Right ventricle myocardium inferior (tissue), 1 donor: ENCODE measurements at places on chromosomes 11 and 22. TPM values are rescaled to one million over a fixed set of nuclear protein-coding genes. Genes with fewer than 3 reads are reported as not detected.

DNA sequence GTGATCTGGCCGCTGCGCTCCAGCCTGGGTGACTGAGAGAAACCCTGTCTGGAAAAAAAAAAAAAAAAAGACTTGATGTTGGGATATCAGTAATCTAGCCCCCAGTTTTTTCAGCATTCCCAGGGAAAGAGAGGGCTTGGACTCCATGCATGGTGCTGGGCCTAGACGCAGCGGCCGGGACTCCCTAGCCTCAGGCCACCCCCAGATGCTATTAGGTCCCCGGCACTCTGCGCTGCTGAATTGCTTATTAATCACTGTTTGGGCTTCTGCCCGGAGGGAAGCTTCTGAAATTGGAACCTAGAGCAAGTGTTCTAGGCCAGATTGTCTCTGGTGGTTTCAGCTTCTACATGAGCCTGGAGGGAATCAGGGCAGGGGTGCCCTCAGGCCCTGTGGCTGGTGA lies 39.0 kb downstream of the SLCO2B1 start:
- DNase-seq, result no peak

DNA sequence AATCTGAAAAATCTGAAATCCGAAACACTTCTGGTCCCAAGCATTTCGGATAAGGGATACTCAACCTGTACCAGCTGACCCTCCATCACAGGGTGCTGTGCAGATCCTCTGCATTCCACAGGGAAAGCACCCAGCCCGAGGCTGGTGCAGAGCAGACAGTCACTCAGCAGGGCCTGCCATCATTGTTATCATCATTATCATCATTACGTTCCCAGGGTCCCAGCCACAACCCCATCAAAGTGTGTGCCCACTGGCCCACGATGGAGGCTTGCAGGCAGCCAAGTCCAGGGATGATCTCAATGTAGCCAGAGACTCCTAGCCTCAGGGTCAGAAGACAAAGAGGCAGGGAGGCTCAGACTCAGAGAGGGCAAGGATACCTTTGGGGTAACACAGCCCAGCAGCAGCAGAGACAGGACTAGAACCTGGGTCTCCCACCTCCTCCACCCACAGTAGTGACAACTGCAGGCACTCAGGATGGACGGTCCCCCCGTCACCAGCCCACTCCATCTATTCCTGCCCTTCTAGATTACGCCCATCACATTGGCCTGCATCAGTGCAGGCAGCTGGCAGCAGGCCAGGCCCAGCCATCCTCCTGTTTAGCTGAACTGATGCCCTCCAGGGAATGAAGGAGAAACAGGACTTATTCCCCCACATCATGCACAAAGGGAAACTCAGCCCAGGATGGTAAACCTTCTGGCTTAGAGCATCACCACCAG lies 10.3 kb downstream of the GAL3ST1 start:
- no peak for DNase-seq

GRCh38 chr22:27250418-27250817 lies 551.1 kb downstream of the MN1 start:
- DNase-seq, result no peak

DNA sequence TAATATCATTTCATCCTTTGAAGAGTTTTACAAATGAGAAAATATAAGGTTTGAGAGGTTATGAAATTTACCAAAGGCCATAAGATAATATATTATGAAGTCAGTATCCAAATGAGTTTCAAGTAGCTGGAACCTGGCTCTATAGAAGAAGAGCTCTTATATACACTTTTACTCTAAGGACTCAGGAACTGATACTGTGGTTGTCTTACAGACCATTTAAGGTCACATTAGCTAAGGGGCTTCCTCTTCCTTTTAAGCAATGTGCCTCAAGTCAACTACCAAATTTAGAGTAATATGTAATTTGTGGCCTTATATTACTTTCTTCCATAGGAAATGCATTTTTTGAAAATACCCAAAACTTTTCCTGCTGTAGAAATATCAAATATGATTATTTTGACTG lies 369.3 kb downstream of the DLG2 start:
- no peak for DNase-seq

PELI3 gene
- 8.4 TPM for total RNA-seq

NRXN2 gene
- 1.9 TPM for total RNA-seq

SYT13 gene
- 7.0 TPM for total RNA-seq

DNA sequence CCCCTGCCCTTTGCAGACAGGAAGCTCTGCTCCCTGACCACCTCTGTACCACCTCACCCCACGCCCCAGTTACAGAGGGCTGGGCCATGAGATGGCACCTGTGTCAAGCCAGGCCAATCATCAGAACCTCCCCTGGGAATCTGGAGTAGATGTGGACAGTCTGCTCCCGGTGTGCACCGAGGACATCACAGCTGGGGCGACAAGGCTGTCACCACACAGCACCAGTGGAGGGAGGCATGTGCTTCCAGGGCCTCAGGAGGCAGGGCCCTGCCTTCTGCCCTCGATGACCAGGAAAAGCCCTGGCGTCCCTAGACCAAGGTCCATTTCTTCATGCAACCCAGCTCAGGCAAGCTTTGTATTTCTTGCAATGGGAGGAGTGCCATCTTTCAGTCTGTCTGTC lies 309.5 kb downstream of the CTTN start:
- peak; percentile 44 for DNase-seq

GRCh38 chr11:36164506-36165250 lies 124.5 kb downstream of the COMMD9 start:
- peak; percentile 59 for DNase-seq

GRCh38 chr11:10021563-10021962 lies 272.5 kb downstream of the SBF2 start:
- DNase-seq, result no peak

DNA sequence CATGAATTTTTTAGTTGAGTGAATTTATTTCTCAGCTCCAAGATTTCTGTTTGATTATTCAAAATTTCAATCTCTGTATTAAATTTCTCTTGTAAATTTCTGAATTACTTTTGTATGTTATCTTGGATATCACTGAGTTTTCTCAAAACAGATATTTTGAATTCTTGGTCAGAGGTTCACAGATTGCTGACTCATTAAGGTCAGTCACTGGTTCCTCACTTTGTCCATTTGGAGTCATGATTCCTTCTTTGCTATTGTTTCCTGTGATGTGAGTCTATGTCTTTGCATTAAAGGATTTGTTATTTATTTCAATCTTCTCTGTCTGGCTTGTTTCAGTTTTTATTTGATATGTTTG lies 10.2 kb upstream of the IL17RA start:
- no peak for DNase-seq

GRCh38 chr11:18080451-18080850 lies 25.4 kb downstream of the SAAL1 start:
- no peak for DNase-seq

DNA sequence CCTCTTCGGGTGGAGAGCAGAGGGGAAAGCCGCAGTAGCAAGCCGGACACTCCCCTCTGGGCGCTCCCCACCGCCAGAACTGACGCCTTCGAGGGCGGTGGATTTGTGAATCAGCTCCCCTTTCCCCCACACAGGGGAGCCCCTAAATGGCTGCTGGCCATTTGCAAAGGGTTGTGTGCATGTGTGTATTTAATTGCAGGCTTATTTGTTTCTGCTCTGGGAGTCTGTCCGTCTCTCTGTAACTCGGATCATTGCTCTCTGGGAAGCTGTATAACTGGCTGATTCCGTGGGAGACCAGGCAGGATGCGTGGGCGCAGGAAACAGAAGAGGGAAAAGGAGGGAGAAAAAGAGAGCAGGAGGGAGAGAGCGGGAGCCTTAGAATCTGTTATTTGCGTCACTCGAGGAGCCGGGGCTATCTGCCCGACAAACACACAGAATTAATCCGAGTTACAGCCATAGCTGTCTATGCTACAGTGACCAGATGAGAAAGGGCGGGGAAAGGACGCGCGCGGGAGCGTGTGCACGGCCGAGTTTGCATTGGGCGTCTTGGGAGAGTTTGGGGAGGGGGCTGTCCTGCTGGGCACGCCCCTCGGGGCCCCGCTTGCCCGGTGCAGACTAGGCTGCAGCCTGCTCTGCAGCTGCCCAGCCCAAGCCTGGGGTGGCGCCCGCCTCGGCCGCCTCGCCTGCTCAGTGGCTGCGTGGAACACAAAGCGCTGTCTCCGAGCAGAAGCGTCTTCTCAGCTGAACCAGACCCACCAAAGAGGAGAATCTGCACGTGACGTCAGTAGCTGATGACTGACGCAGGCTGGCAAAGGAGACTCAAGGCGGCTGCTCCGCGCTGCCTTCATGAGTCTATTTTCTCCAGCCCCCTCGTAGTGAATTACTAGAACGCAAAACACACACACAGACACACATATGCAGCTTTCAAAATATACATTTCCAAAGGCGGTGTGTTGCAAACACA lies 105.3 kb upstream of the HSD17B12 start:
- DNase-seq, result no peak

DNA sequence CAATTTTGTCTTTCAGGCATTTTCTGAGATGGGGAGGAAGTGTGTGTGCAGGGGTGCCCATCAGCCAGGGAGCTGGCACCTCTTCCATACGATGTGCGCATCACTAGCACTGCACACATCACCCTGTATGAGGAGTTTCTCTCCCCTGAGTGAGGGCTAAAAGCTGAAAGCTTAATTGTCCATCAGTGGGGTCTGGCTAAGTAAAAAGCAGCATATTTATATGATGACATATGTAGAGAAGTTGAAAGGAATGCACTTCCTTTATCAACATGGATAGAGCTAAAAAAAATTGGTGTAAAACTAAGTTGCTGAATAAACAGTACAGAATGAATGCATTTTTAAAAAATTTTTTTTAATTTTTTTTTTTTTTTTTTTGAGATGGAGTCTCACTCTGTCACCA lies 4.0 kb downstream of the VSTM5 start:
- DNase-seq, result no peak

DNA sequence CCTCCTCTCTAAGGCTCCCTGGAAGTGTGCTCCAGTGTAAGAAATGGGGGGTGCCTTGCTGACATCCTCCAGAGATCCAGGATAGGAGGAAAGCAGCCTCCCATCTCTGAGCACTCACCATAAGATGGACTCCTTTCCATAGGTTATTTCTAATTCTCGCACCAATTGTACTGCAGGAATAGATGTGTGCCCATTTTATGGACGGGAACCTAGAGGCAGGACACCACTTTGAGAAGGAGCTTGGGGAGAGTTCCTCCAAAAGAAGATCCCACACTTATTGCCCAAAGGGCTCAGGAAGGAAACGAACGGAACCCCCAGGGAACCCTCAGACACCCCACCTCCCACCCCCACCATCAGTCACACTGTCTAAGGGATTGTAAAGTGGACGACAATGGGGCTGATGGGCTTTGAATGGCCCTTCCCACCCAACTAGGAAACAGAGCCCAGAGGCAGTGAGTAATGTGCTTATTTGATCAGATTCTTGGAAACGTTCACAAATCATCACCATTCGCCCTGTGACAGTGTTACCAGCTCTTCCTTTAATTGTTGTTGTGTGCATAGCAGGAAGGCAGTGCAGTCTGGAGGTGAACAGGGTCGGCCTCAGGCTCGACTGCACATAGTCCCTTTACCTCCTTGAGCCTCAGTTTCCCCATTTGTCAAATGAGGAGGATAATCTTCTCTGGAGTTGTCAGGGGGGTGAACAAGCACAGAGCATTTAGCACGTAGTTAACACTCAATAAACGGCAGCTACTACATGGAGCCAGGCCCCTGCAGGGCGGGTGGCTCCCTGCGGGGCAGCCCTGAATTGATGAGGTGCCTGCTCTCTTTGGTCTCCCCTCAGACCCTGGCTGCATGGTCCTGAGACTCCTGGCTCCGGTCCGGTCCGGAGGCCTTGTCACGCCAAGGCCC lies 8.4 kb upstream of the MN1 start:
- DNase-seq, result no peak

DNA sequence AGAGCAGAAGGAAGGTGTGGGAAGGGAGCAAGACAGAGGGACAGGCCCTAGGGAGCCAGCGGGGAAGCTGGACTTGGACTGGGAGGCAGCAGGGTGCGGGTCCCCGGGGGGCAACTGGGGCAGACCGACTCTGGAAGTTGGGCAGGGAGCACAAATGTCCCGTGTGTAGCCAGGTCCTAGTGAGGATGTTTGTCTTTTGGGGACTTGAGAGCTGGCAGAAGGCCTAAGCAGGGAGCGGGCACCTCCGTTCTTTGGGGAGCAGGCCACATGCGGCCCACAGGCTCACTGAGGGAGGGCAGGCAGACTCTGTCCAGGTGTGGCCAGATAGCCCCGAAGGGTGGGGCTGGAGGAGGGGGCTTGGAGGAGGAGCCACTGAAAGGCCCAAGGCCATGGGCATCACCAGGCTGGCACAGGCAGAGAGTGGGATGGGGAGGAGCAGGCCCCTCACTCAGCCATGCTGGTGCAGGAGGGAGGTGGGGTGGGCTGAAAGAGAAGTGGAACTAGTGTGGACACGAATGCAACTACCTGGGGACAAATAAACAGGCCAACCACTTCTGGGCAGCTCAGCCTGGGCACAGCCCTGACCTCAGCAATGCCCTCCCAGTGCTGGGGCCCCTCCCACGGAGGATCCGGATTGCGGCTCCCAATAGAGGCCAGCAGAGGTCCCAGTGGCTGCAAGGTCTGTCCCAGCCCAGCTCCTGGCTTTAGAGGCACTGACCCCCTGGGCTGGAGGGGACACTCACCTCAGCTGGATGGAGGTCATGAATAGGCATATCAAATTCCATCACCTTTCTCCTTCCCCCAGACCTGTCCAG lies 1.3 kb upstream of the SCARF2 start:
- DNase-seq, result peak; percentile 56

FBLN1 gene
- 113 TPM for total RNA-seq

GRCh38 chr11:123741159-123742030 lies at the start of gene ZNF202:
ZNF202 (minus strand) TSS chr11:123741660; CDS start chr11:123730888, 10,772 bp downstream.
- DNase-seq, result peak; percentile 95

BCO2 gene
- total RNA-seq, result 155 TPM

DNA sequence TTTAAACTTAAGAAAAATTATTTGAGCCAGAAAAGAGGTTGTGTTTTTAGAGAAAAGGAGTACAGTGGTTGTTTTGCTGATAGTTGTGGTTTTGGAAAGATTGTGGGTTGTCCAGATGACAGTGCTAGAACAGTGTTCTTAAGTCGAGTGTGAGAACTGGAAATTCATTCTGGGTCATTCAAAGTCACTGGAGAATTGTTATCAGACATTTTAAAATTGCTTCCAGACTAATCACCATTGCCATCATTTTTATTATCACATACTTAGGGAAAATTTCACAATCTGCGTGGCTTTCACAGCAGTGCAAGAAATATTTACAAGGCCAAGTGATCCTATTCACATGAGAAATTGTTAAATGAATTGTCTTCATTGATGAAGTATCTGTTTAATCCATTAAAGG lies 242.2 kb upstream of the DDI1 start:
- no peak for DNase-seq

DNA sequence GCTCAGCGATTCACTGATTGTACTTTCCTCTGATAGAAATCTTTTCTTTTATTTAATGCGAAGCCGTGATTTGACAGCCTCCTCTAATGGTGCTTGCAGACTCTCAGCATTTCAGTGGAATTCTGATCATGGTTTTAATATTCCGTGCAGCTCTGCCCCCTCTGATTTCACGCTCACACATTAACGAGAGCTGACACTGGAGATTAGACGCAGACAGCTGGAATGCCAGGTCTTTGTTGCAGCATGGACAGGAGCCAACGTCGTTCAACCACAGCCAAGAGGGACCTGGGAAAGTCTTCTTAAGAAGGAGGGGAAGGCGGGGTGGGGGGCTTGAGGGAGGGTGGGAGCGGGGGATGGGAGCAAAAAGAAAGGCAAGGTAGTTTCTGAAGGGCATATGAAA lies 186.4 kb downstream of the BLID start:
- no peak for DNase-seq
